Liver (tissue), 10 donors: ENCODE measurements at places on chromosomes 5 and 9. TPM values are rescaled to one million over a fixed set of nuclear protein-coding genes. Genes with fewer than 3 reads are reported as not detected.

DNA sequence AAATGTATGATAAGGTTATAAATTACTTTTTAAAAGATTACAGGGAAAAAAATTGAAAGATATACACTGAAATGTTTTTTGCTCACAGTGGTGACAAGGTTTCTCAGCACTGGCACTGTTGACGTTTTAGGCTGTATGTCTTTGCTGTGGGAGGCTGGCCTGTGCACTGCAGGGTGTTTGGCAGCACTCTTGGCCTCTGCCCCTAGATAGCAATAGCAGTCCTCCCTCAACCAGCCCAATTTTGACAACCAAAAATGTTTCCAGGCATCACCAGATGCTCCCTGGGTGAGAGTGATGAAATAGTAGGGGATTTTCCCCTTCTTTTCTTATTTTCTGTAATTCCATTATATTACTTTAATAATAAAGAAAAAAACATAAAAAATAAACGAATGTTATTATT, 3.3 kb downstream of the CD274 start:
- DNase-seq, result no peak

DNA sequence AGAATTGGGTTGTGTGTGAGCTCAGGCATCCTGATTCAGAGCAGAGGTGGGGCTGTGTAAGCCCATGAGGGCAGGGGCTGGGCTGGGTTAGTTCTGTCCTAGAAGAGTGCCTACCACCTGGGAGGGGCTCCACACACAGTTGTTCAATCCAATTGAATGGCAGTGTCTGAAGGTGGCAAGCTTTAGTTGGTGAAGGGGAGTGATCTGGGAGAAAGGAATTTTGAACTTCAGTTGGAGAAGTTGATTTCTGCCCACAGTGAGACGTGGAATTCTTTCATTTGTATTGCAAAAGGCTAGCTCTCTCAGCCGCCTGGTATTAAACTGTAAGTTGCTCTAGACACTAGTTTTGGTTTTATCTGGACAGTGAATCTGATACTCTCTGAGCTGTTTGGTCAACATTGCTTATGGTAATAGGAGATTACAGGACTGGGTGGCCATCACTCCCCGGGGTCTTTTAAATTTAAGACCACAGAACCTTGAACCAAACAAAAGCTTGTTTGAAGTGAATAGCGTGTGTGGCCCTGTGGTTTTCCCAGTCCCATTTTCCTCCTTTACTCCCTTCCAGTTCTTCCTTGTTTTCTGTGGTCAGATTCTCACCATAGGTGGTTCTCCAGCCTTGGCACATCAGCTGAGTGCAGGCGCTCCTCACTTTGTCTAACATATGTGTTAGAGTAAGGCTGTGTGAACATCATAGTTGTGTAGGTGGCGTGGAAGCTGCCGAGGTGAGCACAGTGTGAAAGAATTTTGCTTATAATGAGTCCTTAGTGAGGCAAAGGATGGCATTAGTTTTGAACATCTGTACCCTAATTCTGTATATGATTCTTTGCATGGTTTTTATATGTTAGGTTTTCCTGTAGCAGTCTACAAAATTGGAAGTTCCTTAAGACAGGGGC, 78.0 kb downstream of the ARHGAP26 start:
- DNase-seq, result no peak

The FOXD4 gene
- polyA plus RNA-seq, result 0.13 TPM

The SLF1 gene
- 2.8 TPM for polyA plus RNA-seq

DNA sequence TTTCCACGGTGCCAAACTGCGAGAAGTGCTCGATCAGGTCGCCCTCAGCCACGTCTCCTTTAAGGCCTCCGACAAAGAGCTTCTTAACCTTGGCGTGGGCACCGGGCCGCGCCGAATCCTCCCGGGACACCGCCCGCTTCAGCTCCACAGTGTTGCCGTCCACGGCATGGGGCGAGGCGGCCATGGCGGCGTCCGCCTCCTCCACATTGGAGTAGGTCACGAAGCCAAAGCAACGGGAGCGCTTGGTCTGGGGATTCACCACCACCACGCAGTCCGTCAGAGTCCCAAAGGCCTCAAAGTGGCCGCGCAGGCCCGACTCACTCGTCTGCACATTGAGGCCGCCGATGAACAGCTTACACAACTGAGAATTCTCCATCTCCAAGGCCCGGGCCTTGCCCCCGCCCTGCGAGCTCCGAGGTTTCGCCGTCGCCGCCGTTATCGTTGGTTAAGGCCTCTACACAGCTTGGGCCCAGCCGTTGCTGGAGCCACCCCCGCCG, 424 bp downstream of the HNRNPA0 start:
- no peak for DNase-seq
